ENCODE measurements at places on chromosomes 16 and 17.

- no peak for DNase-seq
These were observed 18.3 kb downstream of the PIK3R5 start for GRCh38 chr17:8947201-8947600.

- DNase-seq: no peak
These were observed 3.0 kb upstream of the CMTM2 start for GRCh38 chr16:66576296-66576695.

DNA sequence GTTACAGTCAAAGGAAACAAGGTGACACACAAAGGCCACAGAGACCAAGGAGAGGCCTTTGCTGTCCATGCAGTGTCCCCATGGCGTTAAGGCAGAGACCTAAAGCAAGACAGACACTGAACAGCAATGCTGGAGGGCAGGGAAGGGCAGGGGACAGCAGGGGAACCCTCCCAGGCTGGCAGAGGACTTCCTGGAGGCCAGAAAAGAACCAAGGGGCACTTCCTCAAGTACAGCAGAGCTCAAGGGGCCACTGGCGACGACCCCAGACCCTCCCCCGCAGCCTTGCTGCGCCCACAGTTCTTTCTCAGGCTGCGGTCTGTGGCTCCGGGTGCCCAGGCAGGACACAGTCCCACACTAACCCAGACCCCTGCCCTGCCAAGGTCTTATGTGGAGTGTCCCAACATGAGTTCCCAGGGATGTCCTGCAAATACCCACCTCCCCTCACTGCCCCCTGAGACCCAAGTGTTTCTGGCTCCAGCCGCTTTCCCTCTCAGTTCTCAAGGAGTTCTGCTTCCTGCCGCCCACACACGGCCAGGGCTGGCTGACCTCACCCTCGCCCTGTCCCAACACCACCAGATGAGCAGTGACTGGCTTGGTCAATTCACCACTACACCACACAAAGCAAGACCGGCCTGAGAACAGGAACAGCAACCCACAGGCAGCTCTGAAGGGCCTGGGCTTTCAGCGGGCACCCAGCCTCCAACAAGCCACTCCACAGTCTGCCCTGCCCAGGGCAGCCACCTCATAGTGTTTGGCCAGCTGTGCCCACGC lies 4.2 kb downstream of the CLCN7 start:
- DNase-seq: no peak

- DNase-seq: no peak
These were observed 55.5 kb downstream of the SNX11 start for GRCh38 chr17:48162946-48163506.

DNA sequence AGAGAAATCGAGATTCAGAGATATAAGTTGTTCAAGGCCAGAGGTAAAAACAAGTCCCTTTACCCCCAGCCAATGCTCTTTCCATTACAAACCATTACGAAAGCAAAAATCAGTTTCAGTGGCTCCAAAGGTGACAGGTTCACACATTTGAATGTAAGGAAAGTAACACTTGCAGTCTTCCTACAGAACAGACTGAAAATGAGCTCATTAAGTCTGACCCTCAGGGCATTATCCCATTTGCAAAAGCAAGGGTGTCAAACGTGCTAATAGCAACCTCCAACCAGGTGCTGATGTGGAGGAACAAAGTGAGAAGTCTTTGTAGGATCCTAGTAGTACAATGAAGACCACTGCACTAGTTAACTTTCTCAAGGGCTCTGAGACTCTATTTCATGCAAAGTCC lies 65.2 kb downstream of the XPO6 start:
- DNase-seq: no peak

GRCh38 chr17:32483451-32484019 lies 3.3 kb upstream of the CDK5R1 start:
- peak; percentile 25 for DNase-seq

GRCh38 chr17:74757502-74757901 lies 9.1 kb downstream of the NHERF1 start:
- no peak for DNase-seq

DNA sequence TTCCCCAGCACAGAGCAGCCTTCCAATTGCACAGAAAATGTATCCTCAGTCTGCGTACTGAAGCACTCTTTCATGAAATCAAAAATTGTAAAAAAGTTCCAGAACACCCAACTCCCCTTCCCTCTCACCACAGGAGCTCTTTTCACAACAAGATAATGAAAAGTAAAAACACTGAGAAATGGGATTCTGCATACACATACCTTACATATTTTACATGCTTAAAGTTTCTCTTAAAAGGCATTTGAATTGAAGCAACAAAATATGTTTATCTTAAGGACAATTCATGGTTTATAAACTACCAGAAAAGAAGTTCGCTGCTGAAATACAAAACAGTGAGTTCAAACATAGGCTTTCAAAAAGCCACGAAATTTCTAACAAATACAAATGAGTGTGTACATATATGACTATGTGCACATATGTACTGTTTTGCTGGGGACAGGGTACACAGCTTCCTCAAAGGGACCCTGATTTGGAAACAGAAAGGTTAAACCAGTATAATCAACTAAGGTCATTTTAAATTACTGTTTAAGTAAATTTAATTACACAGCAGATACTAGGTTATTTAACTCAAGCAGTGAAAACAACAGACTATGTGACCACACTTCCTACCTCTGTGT lies 33.8 kb downstream of the COG1 start:
- no peak for DNase-seq

DNA sequence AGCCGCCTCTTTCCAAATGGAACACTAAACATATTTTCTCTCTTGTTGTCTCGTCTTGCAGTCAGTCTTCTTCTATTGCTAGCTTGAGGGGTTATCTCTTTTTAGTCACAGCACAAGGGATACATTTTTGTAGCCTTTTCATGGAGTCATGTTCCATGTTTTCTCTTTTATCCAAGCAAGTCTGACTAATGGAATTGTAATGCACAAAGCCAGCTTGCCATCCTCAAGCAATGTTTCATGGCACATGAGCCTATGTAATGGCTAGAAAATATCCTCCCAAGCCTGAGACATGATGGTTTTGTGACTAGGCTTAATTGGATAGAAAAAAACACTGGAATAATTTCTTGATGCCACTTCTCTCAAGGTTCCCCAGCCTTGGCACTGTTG lies 414.6 kb upstream of the GOT2 start:
- no peak for DNase-seq

Measured in NCI-H187 (cell line).